ENCODE measurements at places on chromosomes 7 and 10.

- DNase-seq, result no peak
Measured at GRCh38 chr10:93152136-93152535, 78.4 kb downstream of the CYP26A1 start.

- DNase-seq, result peak; percentile 18
Measured at GRCh38 chr7:26616235-26616634, 248.2 kb downstream of the SKAP2 start.

- DNase-seq, result no peak
Measured at GRCh38 chr7:28002638-28003037, 178.0 kb downstream of the JAZF1 start.

DNA sequence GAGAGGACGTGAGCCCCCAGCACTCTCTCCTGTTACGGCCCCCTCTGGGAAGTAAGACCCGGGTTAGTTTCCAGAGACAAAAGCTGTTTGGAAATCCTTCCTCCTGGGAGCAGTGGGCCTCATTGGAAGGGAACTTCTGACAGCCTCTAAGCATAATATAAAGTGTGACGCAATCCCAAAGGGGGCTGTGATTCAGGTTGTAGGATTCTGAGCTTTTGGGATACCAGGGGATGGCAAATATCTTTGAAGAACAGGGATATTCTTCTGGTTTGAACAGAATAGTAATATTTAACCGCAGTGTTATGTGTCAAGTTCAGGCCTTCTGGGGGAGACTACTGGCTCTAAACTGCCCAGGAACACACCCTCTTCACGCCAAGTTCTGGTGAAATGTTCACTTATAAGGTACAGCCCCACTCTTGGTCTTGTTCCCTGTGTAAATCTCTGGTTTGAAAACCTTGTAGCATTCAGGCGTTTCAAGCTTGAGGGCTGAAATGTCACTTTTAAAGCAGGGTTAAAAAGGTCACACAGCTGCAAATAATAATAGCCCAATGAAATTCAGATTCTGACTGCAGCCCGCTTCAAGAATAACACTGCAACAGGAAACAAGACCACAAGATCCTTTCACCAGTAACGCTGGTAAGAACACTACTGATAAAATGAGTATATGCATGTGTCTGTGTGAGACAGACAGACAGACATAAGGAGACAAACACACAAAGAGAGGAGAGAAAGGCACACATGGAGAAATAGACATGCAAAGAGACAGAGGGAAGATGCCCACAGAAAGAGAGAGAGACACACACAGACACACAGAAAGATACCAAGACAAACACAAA lies 69.0 kb downstream of the CREB5 start:
- DNase-seq, result no peak

GRCh38 chr7:126083014-126083413 lies 1153.4 kb upstream of the POT1 start:
- no peak for DNase-seq

DNA sequence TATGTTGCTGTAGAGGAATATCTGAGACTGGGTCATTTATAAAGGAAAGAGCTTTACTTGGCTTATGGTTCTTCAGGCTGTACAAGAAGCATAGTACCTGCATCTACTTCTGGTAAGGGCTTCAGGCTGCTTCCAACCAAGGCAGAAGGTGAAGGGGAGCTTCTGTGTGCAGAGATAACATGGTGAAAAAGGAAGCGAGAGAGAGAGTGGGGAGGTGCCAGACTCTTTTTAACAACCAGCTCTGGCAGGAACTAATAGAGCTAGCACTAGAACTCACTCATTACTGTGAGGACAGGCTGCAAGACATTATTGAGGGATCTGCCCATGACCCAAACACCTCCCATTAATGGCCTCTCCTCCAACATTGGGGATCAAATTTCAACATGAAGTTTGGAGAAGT lies 94.5 kb downstream of the KIF20B start:
- DNase-seq, result no peak

DNA sequence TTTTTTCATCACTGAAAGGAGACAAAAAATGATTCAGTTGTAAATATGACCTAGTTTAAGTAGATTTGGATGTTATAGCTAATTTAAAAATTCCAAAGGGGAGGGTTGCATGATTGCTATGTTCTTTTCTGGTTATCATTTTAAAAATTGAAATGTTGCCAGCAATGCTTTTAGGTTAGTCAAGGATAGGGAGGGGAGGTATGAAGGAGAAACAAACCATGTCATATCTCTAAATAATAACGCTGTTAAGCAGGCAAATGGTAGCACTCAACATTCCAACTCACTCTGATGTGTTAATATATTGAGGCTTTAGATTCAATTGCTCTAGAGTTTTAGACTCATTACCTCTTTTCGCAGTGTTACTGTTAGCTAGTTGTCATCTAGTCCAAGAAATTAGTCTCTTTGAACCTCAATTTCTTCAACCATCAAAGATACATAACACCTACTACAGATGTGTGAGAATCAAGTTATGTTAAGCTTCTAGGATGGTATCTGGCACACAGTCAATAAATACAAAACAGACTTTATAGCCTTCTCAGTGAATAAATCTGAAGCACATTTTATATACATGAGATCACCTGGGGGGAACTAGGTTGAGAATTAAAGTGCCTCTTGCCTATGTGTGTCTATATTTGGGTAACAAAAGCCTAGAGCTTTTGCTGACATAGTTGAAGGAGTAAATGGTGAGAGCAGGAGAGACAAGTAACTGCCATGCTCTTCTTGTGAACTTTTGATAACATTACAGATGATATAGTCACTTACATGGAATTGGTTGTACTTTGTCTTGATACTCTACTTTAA lies 124.9 kb downstream of the CSTF2T start:
- no peak for DNase-seq

- no peak for DNase-seq
Measured at GRCh38 chr10:43594944-43595589, 11.2 kb upstream of the ZNF485 start.

- no peak for DNase-seq
Measured at GRCh38 chr10:34384372-34384771, 430.7 kb downstream of the PARD3 start.

DNA sequence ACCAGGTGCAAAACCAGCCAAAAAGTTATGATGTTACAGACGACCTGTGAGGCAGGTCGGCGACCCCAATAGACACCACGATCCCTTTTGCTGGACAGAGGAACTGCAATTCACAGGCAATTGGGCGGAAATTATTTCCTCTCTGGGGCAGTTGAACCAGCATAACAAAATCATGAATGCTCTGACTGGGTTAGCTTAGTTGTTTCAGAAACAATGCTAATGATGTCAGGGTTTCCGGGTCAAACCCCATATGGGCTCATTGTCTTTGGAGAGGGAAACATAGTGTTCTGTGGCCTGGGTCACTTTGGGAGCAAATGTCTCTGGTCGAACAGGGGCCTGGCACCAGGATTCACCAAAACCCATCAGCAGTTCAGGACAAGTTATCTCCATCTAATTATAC lies 669.1 kb upstream of the NRP1 start:
- no peak for DNase-seq

- DNase-seq, result no peak
Measured at GRCh38 chr10:63429281-63429680, 36.5 kb downstream of the JMJD1C start.

- DNase-seq, result no peak
Measured at GRCh38 chr7:104972500-104972899, 41.5 kb upstream of the KMT2E start.

- DNase-seq, result no peak
Measured at GRCh38 chr10:29011516-29011915, 277.4 kb upstream of the LYZL1 start.

GRCh38 chr10:77274046-77274795 lies 363.4 kb downstream of the KCNMA1 start:
- DNase-seq, result no peak

DNA sequence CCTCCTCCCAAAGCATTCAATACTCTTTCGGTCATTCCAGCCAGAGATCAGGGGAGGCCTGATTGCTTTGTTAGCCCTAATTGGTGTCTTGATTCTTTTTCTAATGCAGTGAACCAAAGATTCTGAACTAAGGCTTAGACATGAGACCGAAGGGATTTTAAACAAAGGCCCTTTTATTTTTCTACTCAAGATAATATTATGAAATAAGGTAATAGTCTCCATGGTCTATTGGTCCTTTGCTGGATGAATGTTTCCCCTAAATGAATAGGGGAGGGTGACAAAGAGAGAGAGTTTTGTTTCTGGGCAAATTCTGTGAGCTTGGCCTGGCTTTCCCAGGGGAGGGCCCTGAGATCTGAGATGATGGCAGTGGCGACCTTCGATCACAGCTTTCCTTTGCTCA lies 449.1 kb downstream of the TYW1 start:
- no peak for DNase-seq

GRCh38 chr10:112185959-112186358 lies 2.4 kb upstream of the GPAM start:
- DNase-seq, result no peak

DNA sequence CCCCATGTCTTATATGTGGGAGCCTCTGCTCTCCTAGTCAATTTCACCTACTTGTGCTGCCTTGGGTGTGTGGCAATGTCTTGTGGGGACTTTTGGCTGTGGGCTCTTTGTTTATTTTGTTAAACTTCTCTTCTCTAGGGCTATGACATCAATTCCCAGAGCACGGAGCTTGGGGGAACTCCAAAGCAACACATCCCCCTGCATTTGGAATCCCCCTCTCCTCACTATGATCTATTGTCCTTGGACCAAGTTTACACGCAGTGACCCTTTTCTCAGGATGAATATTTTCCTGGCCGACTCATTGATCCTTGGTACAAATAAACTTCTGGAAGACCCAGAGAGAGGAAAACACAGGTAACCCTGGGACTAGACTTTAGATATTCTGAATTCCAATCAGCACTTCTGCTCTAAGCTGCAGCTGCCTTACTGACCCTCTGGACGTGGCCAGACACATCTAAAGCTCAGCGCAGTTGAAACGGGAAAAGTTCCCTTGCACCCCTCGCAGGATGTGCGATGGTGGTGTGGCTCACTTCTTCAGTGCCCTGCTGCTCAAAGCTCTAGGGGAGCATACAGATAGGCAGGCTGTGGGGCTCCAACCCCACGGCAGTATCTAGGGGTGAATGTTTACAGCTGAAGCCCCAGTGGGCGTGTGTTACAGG lies 110.8 kb downstream of the TMEM178B start:
- DNase-seq, result no peak

DNA sequence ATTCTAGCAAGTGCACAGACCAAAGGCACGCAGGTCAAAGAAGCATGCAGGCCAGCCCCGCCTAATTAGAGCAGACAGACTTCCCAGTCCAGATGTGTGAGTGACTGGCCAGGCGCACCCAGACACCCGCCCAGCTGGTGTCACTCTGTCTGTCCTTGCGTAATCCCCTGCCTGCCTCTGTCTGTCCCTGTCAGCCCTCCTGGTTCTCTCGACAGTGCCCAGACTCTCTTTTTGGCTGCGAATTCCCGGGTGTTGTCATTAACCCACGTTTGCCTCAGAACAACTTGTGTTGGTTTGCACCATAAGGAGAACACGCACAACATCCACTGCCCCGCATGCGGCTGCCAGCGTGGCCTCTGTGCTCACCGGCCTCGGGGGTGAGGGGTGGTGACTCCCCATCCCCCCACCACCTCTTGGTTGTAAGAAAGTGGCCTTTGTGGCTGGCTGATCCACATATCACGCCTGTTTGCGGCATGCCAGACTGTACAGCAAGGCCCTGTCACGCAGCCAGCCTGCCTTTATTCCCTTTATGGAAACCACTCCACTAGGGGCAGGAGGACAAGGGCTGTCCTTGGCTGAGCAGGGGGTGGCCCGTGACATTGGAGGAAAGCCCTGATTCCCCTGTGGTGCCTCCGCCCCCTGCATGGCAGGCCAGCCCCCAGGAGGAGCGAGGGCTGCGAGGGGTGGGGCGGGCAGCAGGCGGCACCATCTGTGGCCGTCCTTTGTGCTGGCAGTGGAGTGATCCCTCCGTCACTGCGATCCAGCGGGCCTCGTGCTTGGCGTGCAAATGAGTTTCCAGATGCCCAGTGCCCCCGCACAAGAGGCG lies 72.8 kb upstream of the PPIF start:
- DNase-seq, result no peak

DNA sequence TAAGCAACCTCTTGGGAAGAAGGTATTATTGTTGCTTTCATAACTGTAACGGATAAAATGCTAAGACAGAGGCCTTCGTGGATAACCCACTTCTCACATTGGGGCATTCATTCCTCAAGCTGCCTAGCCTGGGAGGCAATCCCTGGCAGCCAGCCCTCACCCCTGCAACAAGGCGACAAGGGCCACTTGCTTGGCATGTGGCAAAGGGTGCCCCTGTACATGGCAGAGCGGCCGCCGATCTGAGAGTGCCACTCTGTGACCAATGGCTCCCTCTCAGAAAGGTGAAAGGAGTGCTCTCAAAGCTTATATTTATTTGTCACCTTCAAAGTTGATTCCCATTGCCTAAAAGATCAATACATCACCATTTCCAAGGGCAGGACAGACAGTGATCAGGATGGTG lies 31.9 kb downstream of the EBF3 start:
- no peak for DNase-seq

DNA sequence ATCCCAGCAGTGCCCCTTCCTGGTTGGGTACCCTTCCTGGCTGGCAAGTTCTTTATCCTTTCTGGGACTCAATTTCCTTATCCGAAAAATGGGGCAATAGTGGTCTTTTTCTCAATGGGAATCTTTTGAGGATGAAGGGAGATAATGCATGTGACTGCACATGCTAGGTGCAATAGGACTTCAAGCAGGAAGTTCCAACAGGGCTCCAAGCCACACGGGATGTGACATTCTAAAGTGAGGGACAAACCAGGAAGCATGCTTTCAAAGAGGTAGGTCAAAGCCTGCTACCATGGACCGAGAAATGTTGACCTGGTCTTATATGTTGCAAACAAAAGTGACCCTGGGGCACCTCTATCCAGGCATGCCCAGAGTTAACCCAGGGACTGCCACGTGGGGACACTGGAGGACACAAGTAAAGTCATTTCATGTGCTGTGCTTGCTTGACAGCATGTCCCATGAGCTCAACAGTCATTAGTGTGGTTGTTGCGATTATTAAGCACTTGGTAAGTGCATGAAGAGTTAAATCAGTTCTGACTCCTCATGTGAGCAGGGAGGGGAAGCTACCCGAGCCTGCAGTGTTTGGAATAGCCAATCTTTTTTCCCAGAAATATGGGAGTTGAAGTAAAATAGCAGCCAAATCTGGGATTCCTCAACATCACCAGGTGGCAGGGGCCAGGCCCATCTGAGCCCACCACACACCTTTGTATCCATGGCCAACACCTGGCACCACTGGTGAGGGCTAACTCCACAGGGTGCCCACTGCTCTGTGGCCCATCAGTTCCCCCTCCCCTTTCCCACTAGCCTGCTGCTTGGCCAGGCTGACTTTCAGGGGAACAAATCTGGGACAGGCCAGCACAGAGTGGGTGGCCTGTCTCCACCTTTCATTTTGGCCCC lies 5.7 kb downstream of the ARHGAP22 start:
- DNase-seq, result no peak

GRCh38 chr10:124632064-124632531 lies 112.1 kb downstream of the FAM53B start:
- no peak for DNase-seq

All from type B pancreatic cell (in vitro differentiated cells).